ENCODE measurements at places on chromosomes 6 and 20.

GRCh38 chr6:49479308-49479970 is 16.3 kb downstream of the CENPQ start:
- no peak for DNase-seq

DNA sequence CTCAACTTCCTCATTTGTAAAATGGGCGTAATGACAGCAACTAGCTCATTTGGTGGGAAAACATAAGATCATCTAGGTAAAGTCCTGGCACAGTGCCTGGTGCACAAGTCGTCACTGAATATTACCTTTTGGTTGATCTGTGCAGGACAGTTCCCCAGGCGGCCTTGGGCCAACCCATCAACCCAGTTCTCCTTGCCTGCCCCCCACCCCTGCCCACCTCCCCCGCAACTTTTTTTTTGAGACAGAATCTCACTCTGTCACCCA is 99.2 kb downstream of the JPH2 start:
- DNase-seq, result no peak

DNA sequence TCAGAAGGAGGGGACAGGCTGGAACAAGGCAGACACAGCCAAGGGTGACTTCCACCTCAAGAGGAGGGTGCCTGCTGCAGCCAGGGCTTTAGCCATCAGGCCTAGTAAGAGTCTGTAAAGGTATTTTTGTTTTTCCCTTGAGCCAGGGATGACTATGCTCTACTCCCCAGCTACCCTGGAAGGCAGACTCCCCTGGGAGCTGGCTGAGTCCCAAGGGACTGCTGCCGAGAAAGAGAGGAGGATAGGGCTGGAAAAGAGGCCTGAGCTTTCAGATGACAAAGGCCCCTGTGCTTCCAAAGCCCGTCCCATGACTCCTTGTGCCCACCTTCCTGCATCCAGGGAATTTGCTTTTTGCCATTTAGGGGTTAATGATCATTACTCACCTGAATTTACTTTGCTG is 14.0 kb upstream of the GSTA4 start:
- DNase-seq, result no peak

- peak; percentile 88 for DNase-seq
These were observed at the start of gene ATP6V1G2 for GRCh38 chr6:31546339-31546957. Gene ATP6V1G2, minus strand, starts transcription at chr6:31546608. Its CDS starts 49 bp downstream, at chr6:31546559.

DNA sequence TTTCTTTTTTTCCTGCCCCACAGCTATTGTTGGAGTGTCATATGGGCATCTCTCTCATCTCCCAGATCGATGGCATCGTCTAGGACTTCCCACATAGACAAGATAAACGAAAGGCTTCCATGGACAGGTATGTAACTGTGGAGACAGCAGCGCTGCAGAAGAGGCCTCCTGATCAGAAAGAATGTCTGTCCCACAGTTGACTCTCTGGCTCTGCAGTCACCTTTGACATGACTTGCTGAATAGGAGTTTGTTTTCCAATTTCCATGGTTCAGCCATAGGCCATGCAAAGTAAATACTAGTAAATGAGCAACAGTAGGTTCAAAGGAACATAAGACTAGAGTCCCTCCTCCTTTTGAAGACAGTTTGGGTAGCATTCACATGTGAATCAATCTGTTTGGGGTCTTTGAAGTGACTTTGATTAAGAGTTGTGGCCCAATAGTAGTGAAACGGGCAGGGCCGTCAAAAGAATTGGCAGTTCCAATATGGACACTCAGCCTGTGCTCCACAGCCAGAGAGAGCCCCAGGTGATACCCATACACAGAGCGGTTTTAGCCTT is 134.7 kb upstream of the IFNGR1 start:
- no peak for DNase-seq

- DNase-seq, result no peak
These were observed 32.8 kb downstream of the DYNLT1 start for GRCh38 chr6:158611541-158612370.

- DNase-seq, result no peak
These were observed 35.6 kb downstream of the DZANK1 start for GRCh38 chr20:18431206-18431605.

DNA sequence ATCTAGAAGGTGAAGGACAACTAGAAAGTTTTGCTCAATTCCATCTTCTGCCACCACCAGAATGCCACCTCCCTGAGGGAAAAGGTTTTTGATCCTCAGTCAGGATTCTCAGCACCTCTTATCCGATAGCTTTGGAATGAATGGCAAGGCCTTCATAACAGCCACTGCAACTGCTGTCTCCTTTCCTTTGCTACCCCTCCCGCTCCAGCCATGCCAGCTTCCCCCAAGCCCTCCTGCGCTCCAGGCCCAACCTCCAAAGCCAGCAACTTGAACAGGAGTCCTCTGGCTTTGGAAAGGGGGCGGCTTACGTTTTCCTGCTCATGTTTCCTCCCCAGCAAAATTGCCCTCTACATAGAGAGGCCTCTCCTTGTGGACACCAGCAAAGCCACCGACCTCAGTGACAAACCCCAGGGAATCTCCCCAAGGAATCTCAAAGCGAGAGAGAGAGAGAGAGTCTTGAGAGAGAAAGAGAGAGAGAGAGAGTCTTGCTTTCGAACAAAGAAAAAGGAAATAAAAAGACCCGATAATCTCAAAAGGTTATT is 420 bp upstream of the BTN2A1 start:
- DNase-seq, result no peak

DNA sequence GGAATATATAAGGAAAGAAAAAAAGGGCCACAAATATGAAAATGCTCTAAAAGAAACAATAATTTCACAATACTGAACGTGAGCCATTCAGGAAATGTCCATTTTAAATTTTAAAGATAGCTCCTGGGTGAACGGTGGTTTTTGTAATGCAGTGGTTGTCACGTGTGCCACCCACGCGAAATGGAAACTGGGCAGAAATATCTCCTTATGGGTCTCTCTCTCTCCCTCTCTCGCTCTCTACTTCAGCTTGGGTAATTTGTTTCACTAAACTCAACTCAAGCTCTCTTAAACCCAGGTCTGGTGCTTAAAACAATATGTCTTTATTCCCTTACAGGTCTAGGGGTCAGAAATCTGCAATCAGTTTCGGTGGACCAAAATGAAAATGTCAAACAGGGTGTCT is 150.8 kb downstream of the OR2B2 start:
- no peak for DNase-seq

- DNase-seq, result no peak
These were observed 5.9 kb upstream of the SLCO4A1 start for GRCh38 chr20:62636446-62636845.

DNA sequence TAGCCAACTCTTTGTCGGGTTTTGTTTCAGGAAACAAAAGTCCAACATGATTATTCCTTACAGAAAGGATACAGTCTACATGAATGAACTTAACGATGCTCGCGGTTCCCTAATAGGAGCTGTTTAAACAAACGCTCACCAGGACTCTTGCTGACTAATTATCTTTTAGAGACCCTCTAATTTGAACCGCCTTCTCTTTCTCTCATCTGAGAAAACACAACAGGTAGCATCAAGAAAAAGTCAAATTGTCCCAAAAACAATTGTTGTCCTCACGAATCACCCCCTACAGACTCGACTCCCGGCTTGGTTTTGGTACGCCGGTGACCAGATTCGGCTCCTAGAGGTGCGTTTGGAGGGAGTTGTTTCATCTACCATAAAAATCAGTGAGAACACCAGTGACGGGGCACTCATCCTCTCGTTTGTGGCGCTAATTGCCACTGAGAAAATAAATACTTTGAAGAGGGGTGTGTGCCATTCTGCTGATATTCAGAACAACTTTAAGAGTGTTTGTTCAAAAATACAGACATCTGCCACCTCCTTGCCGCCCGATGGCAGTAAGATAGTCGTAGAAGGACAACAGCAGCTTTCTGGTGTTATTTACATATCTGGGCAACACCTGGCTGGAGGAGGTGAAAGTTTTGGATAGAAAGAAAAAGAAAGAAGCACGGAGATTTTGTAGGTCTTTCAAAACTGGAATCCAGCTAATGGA is 1.1 kb upstream of the SIM1 start:
- no peak for DNase-seq

- DNase-seq, result no peak
These were observed 5.7 kb upstream of the FKBP5 start for GRCh38 chr6:35694462-35694861.

DNA sequence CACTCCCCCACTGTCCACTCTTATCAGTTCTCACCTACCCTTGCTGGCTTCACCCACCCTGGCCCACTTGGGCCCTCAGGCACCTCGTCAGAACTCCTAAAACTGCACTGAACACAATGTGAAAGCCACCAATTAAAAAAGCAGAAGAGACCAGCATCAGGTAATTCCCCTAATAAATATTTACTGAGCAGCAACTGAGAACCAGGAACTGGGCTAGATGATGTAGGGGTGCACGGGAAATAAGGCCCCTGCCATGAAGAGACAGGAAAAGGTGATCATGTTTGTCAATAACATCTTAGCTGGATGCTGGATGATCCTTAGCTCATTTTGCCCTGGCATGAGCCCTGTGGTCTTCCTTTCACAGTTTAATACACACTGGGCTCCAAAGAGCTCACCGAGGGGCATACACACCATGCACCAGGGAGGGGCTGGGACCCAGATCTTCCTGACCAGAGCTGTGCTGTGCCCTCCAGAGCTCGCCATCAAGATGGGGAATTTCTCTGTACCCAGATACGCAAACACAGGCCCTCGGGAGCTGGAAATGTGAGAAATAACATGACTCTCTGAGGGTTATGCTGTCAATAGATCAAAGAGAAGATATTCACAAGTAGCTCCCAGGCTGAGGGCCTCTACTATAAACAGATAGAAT is 113.6 kb upstream of the SLC22A16 start:
- no peak for DNase-seq

- no peak for DNase-seq
These were observed 5.9 kb downstream of the PCED1A start for GRCh38 chr20:2834401-2835110.

- no peak for DNase-seq
These were observed at the start of gene CCN2 for GRCh38 chr6:131950767-131951575. Gene CCN2, minus strand, starts transcription at chr6:131951372. Its CDS starts 200 bp downstream, at chr6:131951172.

- DNase-seq, result no peak
These were observed 102.3 kb downstream of the LYRM2 start for GRCh38 chr6:89536231-89536630.

DNA sequence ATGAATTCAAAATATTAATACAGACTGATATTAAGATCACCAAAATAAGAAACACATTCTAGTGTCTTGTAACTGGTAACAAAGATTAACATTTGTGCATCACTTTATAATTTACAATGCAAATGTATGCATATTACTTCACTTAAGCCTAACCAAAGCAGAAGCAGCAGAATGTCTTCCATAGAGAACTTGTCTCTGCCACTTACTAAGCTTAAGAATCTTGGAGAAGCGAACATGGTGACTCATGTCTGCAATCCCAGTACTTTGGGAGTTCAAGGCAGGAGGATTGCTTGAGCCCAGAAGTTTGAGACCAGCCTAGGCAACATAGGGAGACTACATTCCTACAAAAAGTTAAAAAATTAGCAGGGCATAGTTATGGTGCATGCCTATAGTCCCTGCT is 18.8 kb downstream of the AK9 start:
- no peak for DNase-seq

DNA sequence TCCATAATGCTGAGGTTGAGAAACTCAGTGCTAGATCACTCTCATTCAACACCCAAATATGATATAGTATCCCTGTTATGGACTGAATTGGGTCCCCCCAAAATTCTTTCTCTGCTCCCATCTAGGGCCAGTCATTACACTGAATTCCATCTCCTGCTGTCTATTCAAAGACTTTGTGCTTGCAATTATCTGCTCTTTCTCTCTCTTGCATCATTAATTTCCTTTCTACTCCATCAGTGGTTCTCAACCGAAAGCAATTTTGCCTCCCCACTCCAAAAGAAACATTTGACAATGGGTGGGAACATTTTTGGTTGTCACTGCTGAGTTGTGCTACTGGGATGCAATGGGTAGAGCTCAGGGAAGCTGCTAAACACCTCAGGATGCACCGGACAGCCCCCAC is 271.5 kb upstream of the CDYL start:
- no peak for DNase-seq

GRCh38 chr6:67639161-67639560 is 995.9 kb upstream of the ADGRB3 start:
- no peak for DNase-seq

DNA sequence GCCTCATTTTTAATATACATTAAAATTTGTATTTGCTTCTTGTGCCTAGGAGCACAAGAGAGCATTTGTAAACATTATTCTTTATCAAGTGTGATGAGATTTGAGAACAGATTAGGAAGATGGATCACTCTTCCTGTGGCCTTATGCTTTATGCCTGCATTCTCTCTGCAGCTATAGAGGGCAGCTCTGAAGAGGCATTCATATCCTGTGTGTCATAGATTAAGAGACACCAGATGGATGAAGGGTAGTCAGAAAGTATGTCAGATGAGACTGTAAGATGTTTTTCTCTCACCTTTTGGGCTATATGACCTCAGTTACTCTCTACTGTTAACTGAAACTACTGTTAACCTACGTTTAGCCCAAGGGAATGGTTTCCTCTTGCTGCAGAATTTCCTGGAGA is 61.4 kb downstream of the DNAH8 start:
- no peak for DNase-seq

- no peak for DNase-seq
These were observed 1.2 kb upstream of the PXDC1 start for GRCh38 chr6:3752531-3753227.

- DNase-seq, result no peak
These were observed 84.7 kb upstream of the ELOVL5 start for GRCh38 chr6:53433261-53433950.

- no peak for DNase-seq
These were observed 25.7 kb downstream of the DST start for GRCh38 chr6:56616967-56617366.

- DNase-seq, result no peak
These were observed 80.9 kb downstream of the GJA1 start for GRCh38 chr6:121516331-121516730.

- DNase-seq, result no peak
These were observed 187.2 kb downstream of the CDH4 start for GRCh38 chr20:61439251-61439650.

DNA sequence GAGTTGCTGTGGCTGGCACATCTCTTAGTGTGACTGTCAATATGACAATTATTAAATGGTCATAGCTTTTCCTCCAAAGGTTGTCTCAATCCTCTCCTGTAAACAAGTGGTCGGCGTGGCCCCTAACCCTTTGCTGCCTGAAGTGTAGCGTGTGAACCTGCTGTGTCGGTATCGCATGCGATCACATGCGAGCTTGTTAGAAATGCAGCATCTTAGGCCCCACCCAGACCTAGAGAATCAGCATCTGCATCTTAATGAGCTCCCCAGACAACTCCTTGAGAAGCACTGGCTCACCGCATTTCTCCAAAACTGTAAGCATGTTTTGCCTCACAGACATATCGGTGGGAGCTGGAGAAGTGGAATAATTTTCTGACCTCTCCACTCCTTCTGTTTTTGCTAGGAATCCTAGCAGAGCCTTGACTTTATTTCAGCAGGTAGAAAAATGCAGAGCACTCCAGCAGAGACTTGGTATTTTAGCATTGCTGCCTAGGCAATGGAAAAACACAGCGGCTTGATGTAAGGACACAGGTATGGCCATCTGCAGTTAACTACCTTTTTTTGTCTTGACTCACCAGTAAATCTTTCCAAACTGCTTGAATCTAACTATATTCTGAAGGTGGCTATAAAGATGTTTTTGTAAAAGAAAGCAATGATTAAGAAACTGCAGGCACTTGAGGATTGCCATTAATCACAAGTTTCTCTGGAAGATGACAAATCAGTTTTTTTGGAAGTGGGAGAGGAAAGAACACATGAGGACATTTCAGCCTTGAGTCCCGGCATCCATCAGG is 67.6 kb downstream of the PSMG4 start:
- no peak for DNase-seq

Measured in CD4-positive, alpha-beta T cell treated with Interleukin-2 at 100 ng/mL for 4 hours (primary cell).